Stimulated activated CD4-positive, alpha-beta T cell treated with anti-CD3 and anti-CD28 coated beads, Interleukin-2, amount 100 ng/mL, for 48 hours (primary cell): ENCODE measurements at places on chromosomes 12 and 14.
A peak's percentile ranks its signal among the peaks of the same experiment; 100 is the strongest.

- no peak for DNase-seq
These were observed 145.1 kb downstream of the KIF26A start for GRCh38 chr14:104283197-104284106.

DNA sequence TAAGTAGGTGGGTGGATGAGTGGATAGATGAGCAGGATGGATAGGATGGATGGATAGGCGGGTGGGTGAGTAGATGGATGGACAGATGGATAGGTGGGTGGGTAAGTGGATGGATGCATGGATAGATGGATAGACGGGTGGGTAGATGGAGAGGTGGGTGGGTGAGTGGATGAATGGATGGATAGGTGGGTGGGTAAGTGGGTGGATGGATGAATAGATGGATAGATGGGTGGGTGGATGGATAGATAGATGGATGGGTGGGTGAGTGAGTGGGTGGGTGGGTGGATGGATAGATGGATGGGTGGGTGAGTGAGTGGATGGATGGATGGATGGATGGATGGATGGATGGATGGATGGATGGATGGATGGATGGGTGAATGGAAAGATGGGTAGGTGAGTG, 221.7 kb upstream of the NOS1 start:
- DNase-seq: no peak

DNA sequence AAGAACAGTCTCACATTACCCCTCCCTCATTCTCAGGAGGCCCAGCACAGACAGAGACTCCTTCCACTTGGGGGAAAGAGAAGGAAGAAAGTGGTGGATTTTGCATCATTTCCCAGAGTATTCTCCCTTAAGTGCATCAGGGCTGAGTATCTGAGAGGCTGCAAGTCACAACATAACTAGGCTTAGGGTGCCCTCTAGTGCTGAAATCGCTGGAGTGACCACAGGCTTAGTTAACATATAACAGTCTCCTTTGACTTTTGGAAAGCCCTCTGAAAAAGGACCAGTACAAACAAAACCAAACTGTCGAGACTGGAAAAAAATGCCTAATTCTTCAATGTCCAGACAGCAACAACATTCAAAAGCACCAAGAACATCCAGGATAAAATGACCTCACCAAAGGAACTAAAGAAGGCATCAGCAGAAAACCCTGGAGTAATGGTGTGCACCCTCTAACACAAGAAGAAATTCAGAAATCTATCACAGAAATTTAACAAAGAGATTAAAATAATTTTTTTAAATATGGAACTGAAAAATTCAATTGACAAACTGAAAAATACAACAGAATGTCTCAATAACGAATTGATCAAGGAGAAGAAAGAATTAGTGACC, 412.3 kb downstream of the RPS29 start:
- peak; percentile 43 for DNase-seq

DNA sequence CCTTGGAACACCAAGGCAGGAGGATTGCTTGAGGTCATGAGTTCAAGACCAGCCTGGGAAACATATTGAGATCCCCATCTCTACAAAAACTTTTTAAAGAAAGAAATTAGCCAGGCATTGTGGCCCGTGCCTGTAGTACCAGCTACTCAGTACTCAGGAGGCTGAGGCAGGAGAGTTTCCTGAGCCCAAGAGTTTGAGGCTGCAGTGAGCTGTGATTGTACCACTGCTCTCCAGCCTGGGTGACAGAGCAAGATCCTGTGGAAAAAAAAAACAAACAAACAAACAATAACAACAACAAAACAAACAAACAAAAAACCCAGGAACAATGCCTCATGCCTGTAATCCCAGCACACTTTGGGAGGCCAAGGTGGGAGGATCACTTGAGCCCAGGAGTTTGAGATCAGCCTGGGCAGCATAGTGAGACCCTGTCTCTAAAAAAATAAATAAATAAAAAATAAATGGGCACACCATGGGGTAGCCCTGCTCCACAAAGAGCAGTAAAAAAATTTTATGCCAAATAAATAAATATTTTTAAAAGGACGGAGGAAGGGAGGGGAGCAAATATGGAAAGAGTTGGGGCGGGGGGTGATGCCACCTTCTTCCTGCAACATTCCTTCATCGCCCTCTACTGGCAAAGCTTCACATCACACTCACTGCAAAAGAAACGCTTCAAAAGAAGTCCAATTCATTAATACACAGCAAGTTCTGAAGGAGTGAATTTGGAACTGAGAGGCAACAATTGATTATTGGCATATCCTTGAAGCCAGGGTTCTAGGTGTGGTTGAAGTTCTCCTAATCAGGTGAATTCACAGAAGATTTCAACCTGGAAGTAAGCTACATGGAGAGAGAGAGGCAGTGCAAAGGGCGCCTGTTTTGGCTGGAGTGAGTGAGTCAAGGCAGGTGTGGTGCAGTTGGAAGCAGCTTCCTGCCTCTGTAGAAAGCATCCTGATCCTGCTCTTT, 8.8 kb upstream of the GNPTAB start:
- DNase-seq: peak; percentile 62

- DNase-seq: peak; percentile 20
These were observed 748 bp downstream of the MAPKAPK5 start for GRCh38 chr12:111842556-111843396.

GRCh38 chr14:60544659-60545058, 35.7 kb downstream of the SIX6 start:
- no peak for DNase-seq

GRCh38 chr14:42931308-42931707, 1324.6 kb downstream of the LRFN5 start:
- no peak for DNase-seq

- no peak for DNase-seq
These were observed 88.3 kb downstream of the OTOGL start for GRCh38 chr12:80187660-80188090.

GRCh38 chr14:88553886-88554456, 836 bp downstream of the PTPN21 start:
- DNase-seq: no peak

GRCh38 chr14:67424539-67424938, 12.6 kb upstream of the PLEK2 start:
- no peak for DNase-seq

DNA sequence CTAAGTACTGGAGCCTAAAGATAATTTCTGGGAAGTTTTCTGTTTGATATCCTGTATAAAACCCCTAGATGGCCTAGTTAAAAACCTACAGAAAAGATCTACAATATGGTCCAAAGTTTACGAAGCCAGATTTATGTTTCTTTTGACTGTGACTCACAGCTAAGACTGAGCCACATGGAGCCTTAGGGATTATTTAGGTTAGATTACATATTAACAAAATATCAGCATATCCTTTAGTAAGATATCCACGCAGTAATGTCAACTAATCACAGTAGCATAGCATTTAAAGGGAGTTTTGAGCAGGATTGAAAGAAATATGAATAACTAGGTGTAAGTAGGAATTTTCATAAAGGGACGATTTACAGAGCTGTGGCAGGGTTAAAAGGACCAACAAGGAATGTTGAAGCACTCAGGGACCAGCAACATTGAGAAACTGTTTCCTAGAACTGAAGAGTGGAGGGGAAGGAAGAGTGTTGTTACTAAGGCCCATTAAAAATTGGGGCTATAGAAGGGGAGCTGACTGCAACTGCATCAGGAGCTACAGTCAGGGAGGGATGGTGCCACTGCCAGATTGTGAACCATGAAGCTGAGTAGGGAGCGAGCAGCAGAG, 155.5 kb downstream of the DACT1 start:
- DNase-seq: no peak

DNA sequence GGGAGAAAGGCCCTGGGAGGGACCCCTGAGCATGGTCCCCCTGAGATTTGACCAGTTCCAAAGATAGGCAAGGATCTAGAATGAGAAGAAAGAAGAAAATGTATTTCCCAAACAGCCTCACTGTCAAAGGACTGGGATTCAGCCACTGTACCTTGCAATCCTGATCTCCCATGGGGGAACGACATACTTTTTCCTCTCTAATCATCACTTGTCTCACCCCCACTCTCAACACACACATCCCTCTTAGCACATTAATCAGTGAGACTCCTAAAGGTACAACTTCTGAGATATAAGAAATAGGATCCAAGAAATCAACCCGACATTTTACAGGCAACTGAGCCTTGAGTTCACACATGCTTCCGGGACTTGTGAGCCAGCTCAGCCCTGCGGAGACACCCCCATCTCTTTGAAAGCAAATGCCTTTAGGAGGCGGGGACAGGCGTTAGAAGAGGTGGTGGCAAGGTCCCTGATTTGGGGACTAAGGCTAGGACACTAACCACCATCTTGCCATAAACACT, 1.4 kb downstream of the MAP3K9 start:
- no peak for DNase-seq

- no peak for DNase-seq
These were observed 12.1 kb downstream of the VASH1 start for GRCh38 chr14:76773188-76773885.

- no peak for DNase-seq
These were observed 47.3 kb downstream of the KCNA1 start for GRCh38 chr12:4956968-4957367.

DNA sequence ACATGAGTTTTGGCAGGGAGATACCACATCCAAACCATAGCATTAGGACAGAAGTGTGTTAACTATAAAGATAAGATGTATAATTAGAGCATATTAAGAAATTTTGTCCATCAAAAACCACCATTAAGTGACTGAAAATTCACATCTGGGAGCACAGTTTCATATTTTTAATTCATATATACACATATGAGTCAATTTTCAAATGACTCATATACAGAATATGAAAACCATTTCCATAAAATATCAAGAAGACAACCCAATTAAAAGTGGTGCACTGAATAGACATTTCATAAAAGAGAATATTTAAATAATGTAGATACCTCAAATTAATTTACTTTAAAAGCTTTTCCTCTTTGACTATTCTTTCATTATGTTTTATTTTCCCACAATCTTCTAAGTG, 25.3 kb downstream of the MUCL1 start:
- no peak for DNase-seq

DNA sequence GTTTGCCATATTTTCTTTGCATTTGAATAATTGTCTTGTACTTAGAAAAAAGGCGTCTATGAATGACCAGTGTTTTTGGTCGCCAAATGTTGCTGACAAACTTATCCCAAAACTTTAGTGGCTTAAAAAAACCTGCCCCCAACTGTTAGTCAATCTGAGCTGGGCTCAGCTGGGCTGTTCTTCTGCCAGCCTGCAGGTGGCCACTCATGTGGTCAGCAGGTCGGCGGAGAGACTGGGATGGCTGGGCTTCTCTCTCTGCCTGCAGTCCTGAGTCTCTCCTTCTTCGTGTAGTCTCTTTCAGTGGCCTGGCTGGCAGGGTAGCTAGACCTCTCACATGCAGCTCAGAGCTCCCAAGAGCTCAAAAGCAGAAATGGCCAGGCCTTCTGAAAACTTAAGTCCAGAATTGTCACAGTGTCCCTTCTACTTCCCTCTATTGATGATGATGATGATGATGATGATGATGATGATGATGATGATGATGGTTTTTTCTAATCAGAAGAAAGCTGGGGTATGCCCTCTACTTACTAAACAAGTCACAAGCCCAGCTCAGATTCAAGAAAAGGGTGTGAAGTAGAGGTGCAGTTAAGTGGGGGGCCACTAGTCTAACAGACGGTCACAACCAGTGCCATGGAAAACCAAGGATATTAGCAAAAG, 87.9 kb downstream of the PTPN11 start:
- no peak for DNase-seq

DNA sequence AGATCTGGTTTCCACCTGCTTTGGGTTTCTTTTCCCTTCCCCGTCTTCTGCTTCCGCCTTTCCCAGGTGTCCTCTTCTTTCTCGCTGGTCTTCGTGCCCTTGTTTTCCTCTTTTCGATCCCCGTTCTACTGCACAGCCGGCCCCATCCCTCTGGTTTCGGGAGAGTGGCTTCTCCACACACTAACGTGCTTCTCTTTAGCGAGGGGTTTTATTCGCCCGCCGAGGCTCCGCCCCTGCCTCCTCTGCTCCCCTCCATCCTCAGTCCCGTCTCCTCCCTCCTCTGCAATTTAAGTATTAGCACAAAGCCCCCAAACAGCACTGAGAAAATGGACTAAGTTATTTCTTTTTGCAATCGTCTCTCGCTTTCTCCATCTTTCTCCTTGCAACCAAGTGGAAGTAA, at the start of gene SLC7A8:
TSS of gene SLC7A8 (minus strand) at position 182 of the 400 bp plus-strand sequence. CDS start 746 bp downstream, outside the sequence.
- DNase-seq: peak; percentile 7

DNA sequence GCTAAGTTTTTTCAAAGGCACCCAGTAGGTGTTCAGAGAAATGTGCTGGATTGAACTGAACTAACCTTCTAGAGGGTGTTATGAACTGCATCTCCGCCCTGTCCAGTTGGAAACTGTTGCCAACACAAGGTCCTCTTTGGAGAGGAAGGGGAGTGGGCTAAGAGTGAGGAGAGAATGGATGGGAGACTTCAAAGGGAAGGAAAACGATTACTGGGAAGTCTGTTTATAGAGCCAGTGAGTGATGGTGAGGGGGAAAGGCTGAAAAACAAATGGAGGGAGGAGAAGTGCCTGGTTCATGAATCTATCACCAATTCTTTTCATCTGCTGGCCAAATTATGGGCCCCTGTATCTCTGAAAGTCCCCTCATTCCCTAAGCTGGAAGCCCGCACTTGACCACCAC, 86.0 kb upstream of the TBX5 start:
- no peak for DNase-seq

GRCh38 chr12:9115731-9116559, at the start of gene A2M:
Gene A2M, minus strand, starts transcription at chr12:9115919. Its CDS starts 70 bp downstream, at chr12:9115849.
- DNase-seq: no peak

DNA sequence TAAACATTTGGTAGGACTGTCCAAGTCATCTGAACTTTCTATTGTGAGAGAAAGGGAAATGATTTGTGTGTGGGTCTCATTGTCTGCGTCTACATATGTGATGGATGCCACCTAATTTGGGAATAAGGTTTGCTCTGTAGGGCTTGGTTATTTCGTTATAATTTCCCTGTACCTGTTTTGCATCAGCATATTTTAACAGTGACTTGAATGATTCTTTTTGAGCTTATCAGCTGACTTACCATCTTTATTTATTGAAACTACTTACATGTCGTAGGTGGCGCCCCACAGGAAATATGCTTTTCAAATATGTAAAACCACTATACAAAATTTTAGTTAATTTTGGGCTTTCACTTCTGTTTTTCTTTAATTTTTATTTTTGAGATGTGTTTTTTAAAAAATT, 56.5 kb upstream of the BCAT1 start:
- no peak for DNase-seq

DNA sequence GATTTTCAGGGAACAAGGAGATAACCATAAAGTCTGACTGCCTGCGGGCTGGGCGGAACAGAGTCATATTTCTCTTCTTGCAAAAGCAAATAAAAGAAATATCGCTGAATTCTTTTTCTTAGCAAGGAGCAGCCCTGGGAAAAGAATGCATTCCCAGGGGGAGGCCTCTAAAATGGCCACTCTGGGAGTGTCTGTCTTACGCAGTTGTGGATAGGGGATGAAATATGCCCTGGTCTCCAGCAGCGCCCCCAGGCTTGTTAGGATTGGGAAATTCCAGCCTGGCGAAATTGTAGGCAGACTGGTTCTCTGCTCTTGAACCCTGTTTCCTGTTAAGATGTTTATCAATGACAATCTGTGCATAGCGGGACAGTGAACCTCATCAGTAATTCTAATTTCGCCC, 40.5 kb downstream of the PCNX1 start:
- no peak for DNase-seq
